Neural progenitor cell (in vitro differentiated cells): ENCODE measurements at places on chromosomes 2 and 18.
A peak's percentile ranks its signal among the peaks of the same experiment; 100 is the strongest.

DNA sequence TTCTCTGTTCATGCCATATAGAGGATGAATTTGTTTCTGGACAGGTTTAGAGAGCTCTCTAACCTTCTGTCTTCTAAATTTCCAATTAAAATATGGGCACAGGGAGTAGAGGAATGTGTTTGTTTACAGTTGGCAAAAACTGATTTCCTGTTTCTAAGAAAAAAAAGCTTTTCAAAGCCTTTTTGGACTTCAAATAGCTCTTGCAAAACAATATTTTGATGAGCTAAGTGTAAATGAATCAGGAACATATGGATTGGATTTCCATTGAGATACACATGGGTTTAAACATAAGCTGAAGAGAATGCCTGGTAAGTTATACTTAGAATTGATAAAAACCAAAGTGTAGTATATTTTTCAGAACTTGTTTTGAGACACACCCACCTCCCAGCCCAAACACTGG lies 677.5 kb downstream of the NYAP2 start:
- DNase-seq: no peak

- DNase-seq: no peak
These were observed 607 bp upstream of the TSN start for GRCh38 chr2:121754851-121755236.

GRCh38 chr2:109089602-109090300 lies 39.3 kb upstream of the SH3RF3 start:
- no peak for DNase-seq

- DNase-seq: no peak
These were observed 3.1 kb downstream of the C2orf81 start for GRCh38 chr2:74418312-74418711.

DNA sequence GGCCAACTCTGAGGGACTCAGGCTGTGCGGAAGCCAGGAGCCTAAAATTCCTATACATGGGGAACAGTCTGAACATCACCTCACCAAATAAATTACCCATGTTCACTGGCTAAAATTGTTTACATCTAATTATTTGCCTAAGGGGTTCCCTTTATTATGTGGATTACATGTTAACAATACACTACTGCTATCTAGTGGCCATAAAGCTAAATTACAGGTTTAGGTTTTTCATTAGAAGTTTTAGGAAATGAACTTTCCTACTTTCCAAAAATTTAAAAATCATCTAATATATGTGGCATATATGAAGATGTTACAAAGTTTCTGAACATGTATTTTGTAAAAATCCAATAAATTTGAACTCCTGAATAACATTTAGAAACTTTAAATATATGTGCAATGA lies 40.3 kb downstream of the PLA2R1 start:
- DNase-seq: no peak

- no peak for DNase-seq
These were observed 9.9 kb downstream of the SLC3A1 start for GRCh38 chr2:44285174-44285573.

- peak; percentile 54 for DNase-seq
These were observed 1.3 kb downstream of the HDAC4 start for GRCh38 chr2:239399433-239399920.

DNA sequence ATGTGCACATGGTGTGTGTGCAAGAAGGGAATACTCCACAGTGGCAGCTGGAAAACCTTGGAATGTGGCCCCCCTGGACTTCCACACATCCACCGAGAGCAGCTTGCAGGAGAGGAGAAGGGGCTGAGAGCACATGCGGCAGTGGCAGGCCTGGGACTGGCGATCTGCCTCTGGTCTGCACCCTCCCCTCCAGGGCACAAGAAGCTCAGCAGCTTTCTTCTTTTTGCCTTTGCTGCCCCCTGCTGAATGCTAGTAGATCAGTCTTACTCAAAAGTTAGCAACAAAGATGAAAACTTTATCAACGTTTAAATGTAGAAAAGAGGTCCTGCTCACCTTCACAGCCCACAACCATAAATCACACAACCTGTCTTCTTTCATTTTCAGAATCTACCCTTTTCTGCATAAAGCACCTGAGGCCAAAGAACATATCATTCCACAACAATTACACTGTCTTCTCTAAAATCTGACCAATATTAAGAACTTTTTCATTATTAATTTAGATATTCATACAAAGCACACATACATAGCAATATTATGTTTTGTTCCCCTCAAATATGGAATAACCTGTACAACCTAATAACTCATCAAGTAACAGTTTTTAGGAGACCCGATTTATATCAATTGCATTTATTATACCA lies 34.6 kb downstream of the TGFBRAP1 start:
- DNase-seq: peak; percentile 87

DNA sequence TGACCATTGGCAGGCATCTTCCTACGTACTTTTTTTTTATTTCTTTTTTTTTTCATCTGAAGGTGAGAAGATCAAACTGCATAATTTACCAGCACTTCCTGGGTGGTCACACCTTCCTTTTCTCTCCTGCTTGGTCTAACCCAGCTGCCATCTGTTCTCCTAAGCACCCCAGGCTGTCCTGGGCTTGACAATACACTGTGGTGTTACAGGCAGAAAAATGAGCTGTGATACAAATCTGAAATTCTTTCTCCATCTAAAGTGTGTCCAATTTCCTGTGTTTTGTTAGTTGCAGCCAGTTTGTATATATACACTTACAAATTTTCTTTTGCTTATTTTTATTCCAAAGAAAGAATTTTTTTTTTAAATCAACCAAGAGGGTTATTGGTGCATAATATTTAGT lies 786.0 kb upstream of the ZEB2 start:
- no peak for DNase-seq

DNA sequence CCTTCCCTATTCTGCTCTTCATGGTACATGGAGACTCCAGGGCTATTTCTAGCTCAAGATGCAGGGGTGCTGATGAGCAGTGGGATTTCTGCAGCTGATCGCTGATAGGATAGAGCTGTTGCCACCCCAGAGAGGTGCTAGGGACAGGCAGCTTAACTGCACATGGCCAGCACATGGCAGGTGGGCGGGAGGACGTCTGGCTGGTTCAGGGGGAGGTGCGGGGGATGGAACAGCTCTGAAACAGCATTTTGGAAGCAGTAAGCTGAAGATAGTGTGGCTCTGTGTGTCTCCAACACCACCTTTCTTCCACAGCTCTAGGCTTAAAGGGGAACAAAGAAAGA lies 151.9 kb upstream of the PELI1 start:
- DNase-seq: no peak

- peak; percentile 2 for DNase-seq
These were observed 202.4 kb downstream of the PIK3C3 start for GRCh38 chr18:42157420-42157819.
